ENCODE measurements at places on chromosomes 4 and X.

- DNase-seq: no peak
These were observed 21.6 kb downstream of the ZFYVE28 start for GRCh38 chr4:2396781-2397368.

GRCh38 chr4:141643557-141643956, 7.2 kb downstream of the IL15 start:
- DNase-seq: no peak

- DNase-seq: no peak
These were observed 82.9 kb upstream of the BANK1 start for GRCh38 chr4:101707596-101707995.

DNA sequence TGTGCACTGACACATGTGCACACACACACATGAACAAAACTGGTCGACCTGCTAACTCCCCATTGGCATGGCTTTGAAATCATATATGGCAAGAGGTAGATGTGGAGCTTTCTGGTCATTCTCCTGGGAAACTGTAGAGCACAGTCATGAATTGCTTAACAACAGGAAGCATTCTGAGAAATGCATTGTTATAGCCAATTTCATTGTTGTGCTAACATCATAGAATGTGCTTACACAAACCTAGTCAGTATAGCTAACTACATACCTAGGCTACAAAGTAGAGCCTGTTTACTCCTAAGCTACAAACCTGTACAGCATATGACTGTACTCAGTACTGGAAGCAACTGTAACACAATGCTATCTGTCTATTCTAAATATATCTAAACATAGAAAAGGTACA, 134.2 kb upstream of the SH3RF1 start:
- DNase-seq: no peak

DNA sequence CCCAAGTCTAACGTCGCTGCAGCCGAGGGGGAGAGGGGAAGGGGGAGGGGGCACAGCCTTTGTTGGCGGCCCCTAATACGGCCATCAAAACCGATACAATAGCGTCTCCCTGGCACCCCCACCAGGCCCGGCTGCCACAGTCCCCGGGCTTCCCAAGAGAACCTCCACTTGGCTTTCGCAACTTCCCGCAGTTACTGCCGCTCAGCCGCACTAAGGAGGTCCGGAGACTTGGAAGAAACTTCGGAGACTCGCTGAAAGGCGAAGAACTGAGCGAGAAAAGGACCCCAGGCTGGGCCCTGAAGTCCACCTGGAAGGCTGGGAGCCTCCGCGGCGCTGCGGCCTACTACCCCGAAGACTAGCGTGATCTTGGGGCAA, 2.8 kb downstream of the NKX6-1 start:
- DNase-seq: no peak

- DNase-seq: no peak
These were observed 1.7 kb downstream of the OCIAD1 start for GRCh38 chr4:48832571-48832970.

DNA sequence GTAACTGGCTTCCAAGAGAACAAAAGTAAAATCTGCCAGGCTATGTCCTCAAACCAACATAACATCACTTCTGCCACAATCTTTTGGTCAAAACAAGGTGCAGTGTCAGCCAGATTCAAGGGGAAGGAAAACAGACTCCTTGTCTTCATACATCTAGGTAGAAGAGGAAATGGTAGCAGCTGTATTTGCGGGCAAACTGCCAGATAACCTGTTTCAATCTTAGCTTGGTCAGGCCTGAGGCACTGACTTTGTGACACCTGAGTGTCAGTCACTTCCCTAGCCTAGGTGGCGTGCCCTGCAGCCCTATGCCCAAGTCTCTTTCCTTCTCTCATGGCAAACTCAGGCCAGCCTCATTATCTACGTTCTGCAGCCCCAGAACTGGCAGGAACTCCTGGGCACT, 146.2 kb upstream of the JADE1 start:
- no peak for DNase-seq

DNA sequence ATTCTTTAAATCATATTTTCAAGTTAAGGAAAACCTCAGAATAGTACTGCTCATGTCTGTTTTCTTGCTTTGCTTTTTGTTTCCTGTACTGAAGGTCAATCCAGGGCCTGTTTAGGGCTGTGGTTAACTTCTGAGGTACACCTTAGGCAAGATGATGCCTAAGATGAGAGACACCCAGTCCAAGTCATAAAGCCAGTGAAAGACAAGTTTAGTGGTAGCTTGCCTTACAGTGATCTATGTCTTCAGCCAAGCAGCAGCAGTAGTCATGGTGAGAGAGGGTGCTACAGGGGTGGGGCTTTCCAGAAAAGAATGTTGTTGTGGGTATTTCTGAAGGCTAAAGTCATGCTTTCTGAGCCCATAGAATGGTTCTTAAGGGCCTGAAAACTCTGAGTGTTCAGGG, 173.7 kb downstream of the VSIG4 start:
- DNase-seq: no peak

- no peak for DNase-seq
These were observed 46.0 kb upstream of the TEX13A start for GRCh38 chrX:105266456-105266855.

- peak; percentile 45 for DNase-seq
These were observed at the start of gene PRKG2 for GRCh38 chr4:81214881-81215868. Gene PRKG2 (minus strand): TSS chr4:81215222. CDS start chr4:81205047, 10,175 bp downstream.

DNA sequence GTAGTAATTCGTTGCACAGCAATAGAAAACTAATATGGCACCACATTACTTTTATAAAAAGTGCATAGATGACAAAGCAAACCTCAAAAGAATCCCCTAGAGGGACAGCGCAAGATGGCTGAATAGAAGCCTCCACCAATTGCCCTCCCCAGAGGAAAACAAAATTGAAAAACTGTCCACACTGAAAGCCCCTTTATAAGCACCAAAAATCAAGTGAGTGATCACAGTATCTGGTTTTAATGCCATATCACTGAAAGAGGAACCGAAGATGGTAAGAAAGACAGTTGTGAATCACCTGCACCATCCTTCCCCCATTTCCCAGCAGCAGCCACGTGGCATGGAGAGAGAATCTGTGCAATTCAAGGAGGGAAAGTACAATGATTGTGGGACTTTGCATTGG, 522.2 kb downstream of the GLUD2 start:
- DNase-seq: no peak

GRCh38 chr4:20151436-20151835, 100.3 kb upstream of the SLIT2 start:
- DNase-seq: no peak

DNA sequence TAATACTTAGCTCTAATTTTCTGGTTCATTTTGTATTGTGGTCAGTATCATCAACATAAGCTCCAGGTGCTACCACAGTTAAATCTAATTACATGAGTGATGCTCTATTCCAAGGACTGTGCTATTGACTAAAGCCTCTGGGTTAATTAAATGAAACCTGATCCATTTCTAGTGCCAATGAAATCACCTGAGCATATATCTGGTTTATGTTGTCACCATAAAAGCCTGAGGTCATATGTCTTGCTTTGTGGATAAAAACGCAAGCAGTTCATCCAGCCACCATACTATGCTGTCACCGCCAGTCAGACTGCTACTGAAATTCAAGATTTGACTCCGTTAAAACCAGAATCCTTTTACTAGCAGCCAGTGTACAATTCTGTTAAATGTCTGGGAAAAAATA, 64.2 kb upstream of the ZNF518B start:
- DNase-seq: peak; percentile 7

DNA sequence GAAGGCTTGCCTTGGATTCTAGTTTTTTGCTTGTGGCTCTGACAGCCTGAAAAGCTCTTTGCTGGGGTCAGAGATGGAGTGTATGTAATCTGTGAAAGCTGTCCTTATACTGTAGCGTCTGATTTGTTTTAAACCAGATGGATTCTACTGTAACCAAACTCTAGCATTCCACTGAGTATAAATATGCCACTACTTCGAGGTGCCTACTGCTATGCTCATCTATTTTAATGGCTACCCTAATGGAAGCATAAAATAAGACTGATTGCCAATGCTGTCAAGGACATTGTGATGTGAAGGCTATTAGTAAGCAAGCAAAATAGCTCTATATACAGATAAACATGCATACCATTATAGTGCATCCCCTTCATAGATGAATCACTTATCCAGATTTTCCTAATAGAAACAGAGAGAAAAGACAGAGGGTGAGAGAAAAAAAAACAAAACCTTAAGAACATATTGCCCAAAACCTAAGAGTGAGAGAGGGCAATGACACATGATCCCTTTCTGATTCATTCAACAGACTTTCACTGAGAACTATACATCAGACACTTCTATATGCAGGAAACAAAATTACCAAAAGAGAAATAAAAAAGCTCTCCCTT, 1025.8 kb upstream of the LCORL start:
- DNase-seq: no peak

DNA sequence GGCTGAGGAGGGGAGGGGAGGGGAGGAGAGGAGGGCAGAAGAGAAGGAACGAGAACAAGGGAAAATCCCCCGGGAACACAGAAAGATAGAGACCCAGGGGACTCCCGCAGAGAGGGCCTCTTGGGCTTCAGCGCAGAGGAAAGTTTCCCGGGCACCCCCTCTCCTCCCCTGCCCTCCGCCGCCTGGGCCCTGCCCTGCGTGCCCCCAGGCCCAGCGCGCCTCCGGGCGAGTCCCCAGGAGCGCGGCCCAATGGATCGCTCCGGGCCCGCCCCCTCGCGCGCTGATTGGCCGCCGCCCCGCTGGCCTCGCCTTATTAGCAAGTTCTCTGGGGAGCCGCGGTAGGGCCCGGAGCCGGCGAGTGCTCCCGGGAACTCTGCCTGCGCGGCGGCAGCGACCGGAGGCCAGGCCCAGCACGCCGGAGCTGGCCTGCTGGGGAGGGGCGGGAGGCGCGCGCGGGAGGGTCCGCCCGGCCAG, at the start of gene MSX1:
TSS of gene MSX1 (plus strand) at position 341 of the 474 bp plus-strand sequence. CDS start 235 bp downstream, outside the sequence.
- DNase-seq: peak; percentile 72

- no peak for DNase-seq
These were observed 14.6 kb downstream of the NPNT start for GRCh38 chr4:105909787-105910281.

- DNase-seq: no peak
These were observed 15.3 kb downstream of the ARL13A start for GRCh38 chrX:100984818-100985217.

DNA sequence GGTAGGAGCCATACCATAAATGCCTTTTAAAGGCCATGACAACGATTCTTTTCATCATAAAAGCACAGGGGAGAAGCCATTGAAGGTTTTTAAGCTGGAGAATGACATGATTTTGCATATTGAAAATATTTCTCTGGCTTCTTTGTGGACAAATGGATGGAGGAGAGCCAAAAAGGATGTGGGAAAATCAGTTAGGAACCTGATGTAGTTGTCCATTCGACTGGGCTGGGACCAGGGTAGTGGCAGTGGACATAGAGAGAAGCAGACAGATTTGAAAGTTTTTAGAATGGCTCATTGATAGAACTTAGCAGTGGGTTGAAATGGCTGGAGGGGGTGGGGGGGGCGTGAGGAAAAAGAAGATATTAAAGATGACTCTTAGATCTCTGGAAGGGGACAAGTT, 19.7 kb upstream of the MSN start:
- no peak for DNase-seq

GRCh38 chr4:36740796-36741310, 459.4 kb downstream of the DTHD1 start:
- DNase-seq: no peak

GRCh38 chr4:114015444-114015899, 36.0 kb upstream of the ARSJ start:
- no peak for DNase-seq

- DNase-seq: no peak
These were observed 47.6 kb upstream of the NKAP start for GRCh38 chrX:119991005-119991787.

Data from SHP77 (cell line).